CD8-positive, alpha-beta memory T cell (primary cell): ENCODE measurements at places on chromosomes 5 and 9.

DNA sequence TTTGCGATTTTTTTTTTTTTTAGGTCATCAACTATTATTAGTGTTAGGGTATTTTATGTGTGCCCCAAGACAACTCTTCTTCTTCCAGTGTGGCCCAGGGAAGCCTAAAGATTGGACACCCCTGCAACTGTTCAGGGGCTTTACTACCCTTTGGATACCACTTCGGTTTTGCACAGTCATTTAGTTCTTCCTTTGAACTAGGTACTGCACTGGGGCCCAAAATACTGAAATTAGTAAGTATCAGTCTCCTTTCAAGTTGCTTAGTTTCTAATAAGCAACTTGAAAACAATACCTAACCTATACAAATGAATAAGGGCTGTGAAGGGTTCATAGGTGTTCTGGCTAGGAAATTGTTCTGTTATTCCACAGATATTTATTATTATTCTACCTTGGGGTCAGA, 45.3 kb downstream of the CWC27 start:
- no peak for DNase-seq

- no peak for DNase-seq
Observed at GRCh38 chr5:118611332-118611945, 376.9 kb downstream of the DTWD2 start.

- no peak for DNase-seq
Observed at GRCh38 chr9:15867988-15868387, 315.1 kb downstream of the CCDC171 start.

- DNase-seq: no peak
Observed at GRCh38 chr9:18423791-18424531, 50.0 kb upstream of the ADAMTSL1 start.

DNA sequence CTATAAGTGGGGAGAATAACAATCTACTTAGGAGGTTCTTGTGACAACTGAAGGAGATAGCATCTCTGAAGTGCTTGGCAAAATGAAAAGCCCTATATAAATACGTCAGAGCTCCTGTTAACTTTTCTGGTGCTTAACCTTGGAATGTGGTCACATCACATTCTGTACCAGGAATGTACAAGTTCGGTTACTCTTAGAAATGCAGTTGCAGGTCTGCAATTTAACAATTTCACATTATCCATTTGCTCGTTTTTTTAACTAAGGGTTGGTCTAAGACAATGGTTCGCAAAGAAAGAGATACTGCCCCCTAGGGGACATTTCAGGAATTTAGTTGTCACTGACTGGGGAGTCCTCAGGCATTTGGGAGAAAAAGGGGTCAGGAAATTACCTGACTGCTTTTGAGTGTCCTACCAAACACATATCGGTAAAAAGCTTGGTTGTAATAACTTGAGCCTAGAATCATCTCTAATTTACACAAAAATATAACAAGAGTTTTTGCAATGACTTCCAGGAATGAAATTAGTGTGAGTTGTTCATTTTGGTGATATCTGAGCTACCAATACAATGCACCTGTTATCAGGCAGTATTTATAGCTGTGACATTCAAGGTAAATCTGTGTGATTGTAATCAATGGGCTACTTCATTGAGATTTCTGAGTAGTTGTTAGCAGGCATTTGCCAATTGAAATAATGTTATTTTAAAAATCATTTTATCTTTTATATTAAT, 5.4 kb upstream of the HBEGF start:
- no peak for DNase-seq

DNA sequence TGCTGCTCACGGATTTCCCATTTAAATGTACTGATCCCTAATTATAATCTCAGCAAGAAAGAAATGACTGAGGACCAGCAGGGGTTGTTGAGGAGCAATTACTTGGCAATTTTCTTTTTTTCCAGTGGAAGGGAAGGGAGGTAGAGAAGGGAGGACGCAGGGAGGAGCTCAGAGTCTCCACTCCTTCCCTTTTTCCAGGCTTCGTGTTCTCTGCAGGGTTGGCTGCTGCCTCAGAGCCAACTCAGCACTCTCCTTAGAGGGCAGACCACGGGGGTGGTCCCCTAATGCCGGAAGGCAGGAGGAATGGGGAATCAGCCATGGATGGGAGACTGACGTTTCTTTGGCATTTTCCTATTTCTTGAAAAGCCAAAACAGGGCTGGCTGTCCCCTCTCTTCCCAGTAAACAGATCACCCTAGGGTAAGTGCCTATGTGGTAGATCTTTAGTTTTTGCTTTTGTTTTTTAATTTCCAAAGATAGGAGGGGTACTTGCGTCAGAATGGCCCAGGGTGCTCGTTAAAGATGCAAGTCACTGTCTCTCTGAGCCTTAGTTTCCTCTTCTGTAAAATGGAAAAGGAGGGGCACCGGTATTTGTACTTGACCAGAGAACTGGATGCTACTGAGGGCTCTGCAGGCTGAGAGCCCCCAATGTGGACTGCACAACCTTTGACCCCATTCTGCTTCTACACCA, 39.6 kb upstream of the LCP2 start:
- no peak for DNase-seq

DNA sequence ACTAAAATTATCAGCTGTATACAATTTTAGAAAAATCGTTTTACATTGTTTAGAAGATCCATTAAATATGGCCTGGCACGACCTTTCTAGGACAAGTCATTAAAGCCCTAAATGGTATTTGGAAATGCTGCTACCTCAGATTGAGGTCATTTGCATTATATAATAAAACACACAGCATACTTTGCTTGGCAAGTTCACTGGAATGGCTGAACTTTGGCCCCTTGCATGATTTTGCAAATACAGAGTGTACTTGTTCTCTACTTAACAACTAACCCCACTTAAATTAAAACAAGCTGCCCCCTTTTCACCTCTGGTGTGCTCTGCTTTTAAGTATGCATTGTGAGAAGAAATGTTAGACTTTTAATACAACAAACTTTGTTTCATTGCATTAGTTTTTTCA, 860.1 kb downstream of the PTPRD start:
- DNase-seq: no peak

DNA sequence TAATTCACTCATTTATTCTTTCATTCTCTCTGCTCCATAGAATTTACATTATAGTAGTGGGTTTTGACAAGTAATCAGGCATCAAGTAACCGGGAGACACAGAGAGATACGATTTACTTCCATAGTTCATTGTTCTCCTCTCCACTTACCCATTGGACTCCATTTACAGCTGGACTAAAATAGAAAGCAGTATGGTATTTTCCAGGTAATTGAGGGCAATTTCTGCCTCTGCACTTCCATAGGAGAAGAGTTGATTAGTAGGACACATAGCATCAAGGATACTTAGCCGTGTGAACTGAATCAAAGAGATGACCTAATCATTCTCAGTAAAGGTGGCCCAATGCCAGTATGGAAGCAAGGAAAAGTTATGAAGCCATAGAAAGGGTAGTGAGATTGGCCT, 244.4 kb downstream of the COX7C start:
- DNase-seq: no peak

GRCh38 chr5:6728011-6728794, 15.0 kb downstream of the TENT4A start:
- DNase-seq: no peak

- no peak for DNase-seq
Observed at GRCh38 chr5:117131048-117131679, 556.5 kb upstream of the SEMA6A start.

GRCh38 chr9:132806723-132807421, 71.2 kb downstream of the AK8 start:
- DNase-seq: no peak

DNA sequence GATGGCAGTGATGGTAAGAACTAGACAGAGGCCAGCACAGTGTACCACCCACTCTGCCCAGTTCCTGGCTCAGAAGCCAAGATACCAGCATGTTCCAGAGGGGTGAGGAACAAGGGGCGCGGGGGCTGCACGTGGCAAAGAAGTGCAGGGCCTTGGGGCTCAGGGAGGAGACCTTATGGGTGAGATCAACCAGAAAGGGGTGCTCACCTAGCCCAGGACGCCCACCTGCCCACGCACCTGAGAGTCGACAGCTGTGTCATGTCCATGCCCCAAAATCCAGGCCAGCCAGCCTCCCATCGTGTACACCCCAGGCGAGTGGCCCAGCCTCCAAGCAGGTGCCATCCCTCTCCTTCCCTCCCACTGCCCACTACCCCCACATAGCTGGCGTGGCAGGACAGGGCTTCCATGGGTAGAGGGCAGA, 34.9 kb downstream of the BICD2 start:
- DNase-seq: peak; percentile 8

DNA sequence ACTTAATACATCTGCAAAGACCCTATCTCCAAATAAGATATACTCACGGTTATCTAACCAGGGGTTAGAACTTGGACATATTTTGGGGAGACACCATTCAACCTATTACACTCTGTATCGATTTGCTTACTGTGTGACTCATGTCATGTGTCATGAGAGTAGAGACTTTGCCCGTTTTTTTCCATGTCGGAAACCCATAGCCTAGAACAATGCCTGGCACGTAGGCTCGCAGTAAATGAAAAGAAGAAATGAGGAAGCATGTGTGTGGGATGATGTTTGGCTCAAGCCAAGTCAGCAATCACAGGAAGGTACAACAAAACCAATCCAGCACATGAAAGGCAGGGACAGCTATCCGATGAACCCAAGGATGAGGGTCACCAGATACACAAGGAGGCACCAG, 94.6 kb upstream of the DNAH5 start:
- DNase-seq: no peak

DNA sequence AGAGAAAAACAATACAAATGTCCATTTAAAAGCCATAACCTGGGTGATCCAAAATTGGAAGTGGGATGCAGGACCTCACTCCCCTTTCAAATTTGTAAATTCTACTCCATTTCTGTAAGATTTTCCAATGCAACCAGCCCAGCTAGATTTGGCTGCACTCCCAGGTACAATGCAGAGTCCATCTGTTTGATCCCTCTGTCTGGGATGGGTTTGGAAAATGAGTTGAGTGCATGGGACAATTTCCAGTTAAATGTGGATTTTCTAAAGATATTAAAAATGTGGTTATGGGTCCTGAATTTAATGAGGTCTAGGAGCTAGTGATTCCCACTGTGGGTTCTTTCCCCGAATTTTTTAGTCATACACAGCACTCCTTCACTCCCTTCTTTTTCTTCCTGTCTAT, 104.0 kb upstream of the ATP10B start:
- DNase-seq: no peak

GRCh38 chr5:7947301-7947700, 78.4 kb downstream of the MTRR start:
- DNase-seq: no peak
